ENCODE measurements at places on chromosomes 7 and 10.

DNA sequence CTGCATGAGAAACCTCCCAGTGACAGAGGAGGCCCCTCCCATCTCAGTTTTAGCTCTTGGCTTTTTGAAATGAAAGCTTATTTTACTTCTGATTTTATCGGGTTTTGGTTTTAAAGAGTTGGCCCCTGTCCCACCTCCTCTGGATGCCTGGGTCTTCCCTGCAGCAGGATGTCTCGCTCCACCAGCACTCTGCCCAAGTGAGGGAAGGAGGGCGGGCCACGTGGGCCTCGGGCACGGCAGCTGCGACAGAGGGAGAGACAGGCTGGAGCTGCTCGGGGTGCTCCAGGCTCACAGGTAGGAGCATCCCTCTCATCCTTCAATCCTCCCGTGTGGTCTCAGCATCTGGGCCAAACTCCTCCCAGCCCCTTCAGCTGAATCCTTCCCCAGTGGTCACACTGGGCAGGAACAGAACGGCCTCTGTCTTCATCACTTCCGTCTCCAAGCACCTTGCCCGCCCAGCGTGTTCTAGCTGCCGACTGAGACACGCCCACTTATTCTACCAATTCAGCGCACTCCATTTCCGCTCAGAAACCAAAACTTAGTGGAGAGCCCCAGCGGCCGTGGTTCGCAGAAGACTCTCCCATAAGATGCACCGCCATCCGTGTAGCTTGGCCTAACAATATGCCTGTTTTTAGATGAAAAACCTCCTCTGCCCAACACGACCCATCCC, 222.9 kb downstream of the GLRX3 start:
- no peak for DNase-seq

DNA sequence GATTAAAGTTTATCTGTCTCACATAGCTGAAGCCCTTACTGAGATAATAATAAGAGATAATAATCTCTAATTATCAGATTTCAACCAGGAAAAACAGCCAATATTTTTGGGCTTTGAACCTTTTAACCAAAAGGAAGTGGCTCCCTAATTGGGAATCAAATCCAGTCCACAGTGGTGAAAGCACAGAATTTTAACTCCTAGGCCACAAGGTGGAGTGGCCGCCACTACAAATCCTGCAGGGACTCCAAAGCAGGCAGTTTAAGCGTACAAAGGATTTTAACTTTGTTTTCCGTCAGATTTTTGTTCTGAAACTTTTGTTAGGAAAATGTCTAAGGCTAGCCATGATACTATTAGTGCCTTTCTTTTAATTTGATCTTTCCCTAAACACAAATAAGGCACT, 99.6 kb upstream of the CCNY start:
- DNase-seq, result no peak

- DNase-seq, result peak; percentile 85
Observed at GRCh38 chr10:79070081-79070605, 1.4 kb downstream of the ZMIZ1 start.

DNA sequence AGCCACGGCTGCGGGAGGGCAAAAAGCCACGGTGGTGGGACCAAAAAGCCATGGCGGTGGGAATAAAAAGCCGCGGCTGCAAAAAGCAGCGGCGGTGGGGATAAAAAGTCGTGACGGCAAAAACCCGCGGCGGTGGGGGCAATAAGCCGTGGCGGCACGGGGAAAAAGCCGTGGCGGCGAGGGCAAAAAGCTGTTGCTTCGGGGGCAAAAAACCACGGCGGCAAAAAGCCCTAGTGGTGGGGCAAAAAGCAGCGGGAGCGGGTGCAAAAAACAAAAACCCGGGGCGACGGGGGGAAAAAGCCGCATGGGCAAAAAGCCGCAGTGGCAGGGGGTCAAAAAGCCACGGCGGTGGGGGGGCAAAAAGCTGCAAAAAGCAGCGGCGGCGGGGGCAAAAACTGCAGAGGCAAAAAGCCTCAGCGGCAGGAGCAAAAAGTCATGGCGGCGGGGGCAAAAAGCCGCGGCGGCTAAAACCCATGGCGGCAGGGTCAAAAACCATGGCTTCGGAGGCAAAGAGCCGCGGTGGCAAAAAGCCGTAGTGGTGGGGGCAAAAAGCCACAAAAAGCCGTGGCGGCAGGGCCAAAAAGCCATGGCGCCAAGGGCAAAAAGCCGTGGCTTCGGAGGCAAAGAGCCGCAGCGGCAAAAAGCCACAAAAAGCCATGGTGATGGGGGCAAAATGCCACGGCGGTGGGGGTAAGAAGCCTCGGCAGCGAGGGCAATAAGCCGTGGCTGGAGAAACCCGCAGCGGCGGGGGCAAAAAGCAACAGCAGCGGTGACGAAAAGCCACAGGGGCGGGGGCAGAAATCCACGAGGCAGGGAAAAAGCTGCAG, 525.8 kb downstream of the ZNF33B start:
- DNase-seq, result no peak

DNA sequence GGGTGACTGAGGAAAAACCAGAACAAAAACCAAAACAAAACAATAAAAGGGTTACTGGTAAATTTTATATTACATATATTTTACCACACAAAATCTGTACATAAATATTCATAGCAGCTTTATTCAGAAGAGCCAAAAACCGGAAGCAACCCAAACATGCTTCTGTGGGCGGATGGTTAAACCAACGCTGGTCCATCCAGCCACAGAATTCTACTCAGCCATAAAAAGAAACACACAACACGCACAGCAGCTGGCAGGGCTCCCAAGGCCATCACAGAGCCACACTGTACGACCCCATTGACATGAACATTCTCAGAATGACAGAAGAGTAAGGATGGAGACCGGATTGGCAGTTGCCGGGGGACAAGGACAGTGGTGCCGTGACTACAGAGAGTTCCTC, 83.6 kb downstream of the PROSER2 start:
- DNase-seq, result no peak

DNA sequence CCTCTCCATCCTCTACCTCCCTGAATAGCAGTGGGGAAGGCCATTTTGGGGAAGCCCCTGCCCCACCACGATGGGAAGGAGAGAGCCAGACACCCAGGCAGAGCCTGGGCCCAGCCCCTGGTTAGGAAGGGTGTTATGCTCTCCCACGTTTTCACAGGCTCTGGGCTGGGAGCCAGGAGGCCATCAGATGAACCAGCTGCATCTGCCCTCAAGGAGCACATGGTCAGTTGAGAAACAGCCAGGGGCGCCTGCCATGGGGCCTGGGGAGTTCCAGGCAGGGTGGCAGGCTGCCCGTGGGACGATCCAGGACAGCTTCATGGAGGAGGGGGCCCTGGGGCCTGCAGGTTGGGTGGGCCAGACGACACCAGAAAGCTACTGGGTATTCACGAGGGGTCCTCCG, 47.5 kb downstream of the CAMK2B start:
- no peak for DNase-seq

GRCh38 chr7:41459623-41460261, 243.1 kb downstream of the INHBA start:
- no peak for DNase-seq

- no peak for DNase-seq
Observed at GRCh38 chr10:3782146-3782450, 2.9 kb downstream of the KLF6 start.

- no peak for DNase-seq
Observed at GRCh38 chr7:29285861-29286260, 91.3 kb downstream of the CHN2 start.

DNA sequence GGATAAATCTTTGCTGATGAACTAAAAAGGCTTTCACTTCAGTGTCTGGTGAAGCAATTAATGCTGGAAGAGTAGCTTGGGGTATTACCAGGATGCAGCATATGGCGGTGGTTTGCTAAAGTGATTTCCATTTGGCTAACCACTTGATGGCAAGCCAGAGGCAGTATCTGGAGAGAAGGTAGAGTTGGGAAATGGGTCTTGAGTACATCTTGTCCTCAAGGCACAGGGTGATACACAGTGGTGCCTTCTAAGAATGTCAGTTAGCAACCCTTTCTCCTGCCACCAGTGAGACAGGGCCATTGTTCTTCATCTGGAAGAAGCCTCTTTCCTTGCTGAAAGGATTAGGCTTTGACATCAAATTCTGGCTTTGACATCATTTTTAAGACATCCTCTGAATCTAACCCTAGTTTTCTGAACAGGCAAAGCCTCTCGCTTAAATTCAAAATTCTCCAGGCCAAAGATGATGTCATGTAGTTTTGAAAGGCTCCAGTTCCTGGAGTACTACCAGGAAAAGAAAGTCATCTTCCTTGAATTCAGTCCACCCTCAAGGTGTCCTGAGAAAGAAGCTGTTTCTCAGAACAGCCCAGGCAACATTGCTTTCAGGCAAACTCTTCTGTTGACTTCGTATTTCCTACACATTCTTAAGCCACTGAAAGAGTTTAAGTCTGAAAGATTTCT, 162.4 kb downstream of the ARID5B start:
- no peak for DNase-seq

DNA sequence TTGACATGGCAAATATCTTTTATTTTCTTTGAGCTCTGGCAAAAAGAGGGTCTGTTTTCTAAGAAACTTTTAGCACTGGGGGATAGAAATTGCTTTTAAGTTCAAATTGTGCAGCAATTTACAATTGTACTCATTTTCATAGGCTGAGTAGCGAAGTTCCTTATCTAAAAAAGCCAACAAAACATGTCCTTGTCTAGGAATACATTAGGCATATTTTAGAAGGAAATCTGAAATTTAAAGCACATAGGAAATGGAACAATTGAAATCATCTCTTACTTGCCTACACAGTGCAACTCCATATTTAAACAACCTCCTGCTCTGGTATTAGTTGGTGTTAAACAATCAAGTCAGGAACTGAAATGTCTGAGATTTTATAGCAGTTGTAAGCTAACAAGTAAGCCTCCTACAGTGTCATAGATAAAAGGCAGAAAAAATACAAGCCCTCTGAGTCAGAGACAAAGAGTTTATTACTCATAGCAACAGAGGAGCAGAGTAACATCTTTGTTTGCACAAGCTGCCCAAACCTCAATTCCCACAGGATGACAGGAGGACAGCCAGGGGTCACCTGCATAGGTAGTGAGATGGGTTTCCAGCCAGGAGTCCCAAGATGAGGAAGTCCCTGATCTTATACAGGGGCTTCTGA, 280.2 kb upstream of the HGF start:
- peak; percentile 52 for DNase-seq

DNA sequence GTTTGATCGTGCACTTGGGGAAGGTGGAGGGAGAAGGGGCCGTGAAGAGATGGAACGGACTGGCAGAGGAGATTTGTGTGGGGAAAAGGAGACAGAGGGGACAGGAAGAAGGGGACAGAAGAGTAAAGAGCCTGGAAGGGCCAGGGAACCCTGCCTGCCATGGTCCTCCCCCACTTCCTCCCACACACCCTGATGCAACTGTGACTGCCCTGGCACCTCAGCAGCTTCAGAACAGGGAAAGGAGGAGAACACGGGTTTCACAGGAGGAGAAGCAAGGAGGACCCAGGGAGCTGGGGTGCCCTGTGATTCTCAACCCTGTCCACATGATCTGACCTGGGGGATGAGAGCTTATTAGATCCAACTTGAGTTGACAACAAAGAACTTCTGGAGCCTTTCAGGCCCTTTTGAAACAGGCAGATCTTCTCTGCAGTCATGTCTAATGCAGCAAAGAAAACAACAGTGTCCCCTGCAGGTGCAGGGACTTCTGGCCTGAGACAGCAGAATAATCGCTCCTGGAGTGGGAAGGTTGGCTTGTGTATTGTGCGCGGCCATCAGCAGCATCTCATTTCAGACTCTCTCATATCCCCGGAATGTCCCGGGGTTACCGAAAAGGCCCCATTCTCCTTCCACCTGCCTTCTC, 421.6 kb downstream of the PAXIP1 start:
- no peak for DNase-seq

GRCh38 chr7:98400542-98401340, at the start of gene BAIAP2L1:
TSS of gene BAIAP2L1 (minus strand) at chr7:98401090. CDS start at chr7:98400852, 238 bp downstream.
- DNase-seq, result peak; percentile 95

DNA sequence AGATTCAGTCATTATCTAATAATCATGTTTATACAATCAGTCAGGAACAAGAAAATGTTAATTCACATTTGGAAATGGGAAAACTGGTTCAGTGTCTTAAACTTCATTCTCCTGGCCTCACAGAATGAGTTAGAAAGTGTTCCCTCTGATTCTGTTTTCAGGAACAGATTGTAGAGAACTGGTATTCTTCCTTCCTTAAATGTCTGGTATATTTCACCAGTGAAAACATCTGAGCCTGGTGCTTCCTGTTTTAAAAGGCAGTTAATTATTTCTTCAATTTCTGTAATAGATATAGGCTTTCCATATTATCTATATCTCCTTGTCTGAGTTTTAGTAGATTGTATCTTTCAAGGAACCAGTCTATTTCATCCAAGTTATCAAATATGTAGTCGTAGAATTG, 97.1 kb upstream of the TMEM168 start:
- no peak for DNase-seq

GRCh38 chr7:116626886-116627285, 45.1 kb upstream of the MET start:
- DNase-seq, result no peak

GRCh38 chr10:50618624-50619023, 5.1 kb downstream of the SGMS1 start:
- no peak for DNase-seq

GRCh38 chr10:91642831-91643692, 10.2 kb upstream of the PPP1R3C start:
- no peak for DNase-seq

DNA sequence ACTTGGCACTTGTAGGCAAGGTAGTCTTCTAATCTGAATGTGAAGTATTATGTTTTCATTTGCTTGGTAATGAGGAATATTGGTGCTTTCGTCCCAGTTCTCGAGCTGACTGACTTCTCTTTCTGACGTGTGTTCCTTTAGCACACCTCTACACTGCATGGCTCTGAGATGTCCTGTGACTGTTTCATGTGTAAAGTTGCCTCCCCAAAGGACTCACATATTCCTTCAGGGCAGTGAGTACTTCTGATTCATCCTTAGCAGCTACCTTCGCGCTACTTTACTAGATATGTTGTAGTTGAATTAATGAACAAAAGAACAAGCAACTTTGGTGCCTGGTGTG, 113.7 kb downstream of the EGFR start:
- DNase-seq, result no peak

DNA sequence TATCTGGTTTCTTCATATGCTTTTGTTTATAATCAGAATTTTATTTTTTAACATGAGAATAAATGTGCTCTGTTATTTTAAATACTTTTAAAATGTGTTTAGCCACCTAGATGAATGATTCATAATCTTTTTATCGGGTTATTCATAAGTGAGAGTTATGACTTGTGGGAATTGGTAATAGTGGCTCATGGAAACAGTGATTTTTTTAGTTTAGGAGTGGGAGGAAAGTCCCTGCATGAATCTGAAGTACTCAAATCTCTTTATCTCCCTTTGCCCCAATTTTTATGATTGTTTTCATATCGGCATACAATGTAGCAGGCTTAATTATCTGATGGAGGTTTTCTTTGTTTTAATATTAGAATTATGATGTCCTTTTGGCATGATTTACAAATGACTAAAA, 42.9 kb downstream of the TAX1BP1 start:
- peak; percentile 21 for DNase-seq

GRCh38 chr10:102119417-102120141, 589 bp downstream of the LDB1 start:
- peak; percentile 94 for DNase-seq

DNA sequence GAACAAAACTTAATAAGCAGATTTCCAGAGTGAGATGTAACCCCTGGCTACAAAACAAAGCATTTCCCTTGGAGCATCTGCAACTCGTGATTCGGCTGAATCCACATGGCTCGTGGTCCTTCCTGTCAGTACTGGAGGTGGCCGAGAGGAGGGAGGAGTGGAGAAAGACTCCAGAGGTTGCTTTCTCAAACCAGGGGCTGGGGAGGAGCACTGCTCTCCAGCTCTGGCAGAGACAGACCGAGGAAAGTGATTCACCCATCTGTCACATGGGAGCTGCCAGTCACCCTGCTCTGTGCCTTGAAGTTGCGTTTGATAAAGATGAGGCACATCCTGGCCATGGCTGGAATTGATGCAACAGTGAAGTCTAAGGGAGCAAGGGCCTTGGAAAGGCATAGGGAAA, 72.7 kb downstream of the COL13A1 start:
- DNase-seq, result peak; percentile 80

All from GM03348 (cell line).